NCI-H1105 treated with DMSO at 0.1 percent for 48 hours (cell line): ENCODE measurements at places on chromosomes 2 and 18.

DNA sequence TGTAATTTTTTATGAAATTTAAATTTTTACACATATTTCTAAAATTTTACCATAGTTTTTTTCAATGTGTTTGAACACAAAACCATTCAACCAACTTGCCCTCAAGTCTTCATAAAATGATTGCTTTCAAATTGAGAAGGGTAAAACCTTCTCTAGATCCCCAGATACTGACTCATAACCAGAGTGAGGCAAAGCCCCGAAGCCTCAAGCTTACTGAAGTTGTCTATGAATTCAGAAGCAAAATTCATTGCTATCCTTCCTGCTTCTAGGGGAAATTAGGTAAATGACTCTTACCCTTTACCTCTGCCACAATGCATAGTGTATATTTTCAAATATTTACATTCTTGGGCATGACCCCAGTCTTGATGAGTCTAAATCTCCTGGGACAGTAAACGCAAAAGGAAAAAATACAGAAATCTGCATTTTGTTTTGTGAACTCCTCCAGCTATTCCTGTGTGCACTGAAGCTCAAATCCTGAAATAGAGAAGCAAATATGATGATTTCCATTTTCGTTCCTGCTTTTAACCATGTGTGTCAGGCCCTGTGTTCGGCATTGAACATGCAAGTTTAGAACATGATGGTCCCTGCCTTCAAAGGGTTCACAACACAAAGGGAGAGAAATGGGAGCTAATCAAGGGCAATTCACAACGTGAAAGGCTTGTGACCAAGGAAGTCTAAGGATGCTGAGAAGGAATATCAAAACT lies 246.3 kb downstream of the SUCLG1 start:
- DNase-seq: no peak

GRCh38 chr2:84735389-84735788 lies 145.5 kb downstream of the TRABD2A start:
- DNase-seq: no peak

- DNase-seq: peak; percentile 40
These were observed at the start of gene ADGRF3 for GRCh38 chr2:26346454-26347053. Gene ADGRF3 (minus strand): TSS chr2:26346789. CDS start chr2:26346234, 555 bp downstream.

DNA sequence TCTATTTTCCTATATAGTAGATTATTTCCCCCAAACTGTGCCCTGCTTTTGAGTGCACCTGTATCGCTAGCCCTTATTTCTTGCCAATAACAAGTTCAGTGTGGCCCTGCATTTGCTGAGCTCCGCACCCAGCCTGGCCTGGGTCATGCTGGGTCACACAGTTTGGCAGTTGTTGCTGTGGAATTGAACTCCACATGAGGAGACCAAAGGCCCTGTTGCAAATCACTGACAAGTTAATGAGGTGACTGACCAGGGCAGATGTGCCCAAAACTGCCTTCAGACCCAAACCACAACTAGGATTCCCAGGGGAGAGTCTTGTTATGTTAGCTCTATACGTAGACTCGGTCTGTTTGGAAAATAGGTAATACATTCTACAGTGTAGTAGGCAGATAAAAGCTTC lies 31.0 kb downstream of the COL4A4 start:
- no peak for DNase-seq

DNA sequence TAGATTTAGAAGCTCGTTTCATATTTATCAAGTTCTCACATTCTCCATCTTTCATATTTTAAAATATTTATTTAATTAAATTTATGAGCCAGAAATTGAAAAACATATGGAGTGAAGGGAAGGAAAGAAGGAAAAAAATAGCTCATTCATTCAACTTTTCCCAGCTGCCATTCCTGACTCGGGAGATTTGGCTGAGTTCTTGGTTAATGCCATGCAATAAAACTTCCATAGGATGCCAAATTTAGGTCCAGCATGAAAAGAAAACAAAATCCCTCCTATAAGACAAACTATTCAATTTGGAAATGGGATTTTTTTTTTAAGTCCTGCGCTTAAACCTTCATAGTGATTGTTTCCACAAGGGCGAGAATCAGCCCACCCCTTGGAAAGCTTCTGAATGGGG lies 426.1 kb upstream of the TNP1 start:
- DNase-seq: no peak

GRCh38 chr2:127106457-127106990 lies 430 bp downstream of the BIN1 start:
- DNase-seq: no peak
